Left ventricle myocardium inferior (tissue), 1 donor: ENCODE measurements at places on chromosomes 6 and 20.

DNA sequence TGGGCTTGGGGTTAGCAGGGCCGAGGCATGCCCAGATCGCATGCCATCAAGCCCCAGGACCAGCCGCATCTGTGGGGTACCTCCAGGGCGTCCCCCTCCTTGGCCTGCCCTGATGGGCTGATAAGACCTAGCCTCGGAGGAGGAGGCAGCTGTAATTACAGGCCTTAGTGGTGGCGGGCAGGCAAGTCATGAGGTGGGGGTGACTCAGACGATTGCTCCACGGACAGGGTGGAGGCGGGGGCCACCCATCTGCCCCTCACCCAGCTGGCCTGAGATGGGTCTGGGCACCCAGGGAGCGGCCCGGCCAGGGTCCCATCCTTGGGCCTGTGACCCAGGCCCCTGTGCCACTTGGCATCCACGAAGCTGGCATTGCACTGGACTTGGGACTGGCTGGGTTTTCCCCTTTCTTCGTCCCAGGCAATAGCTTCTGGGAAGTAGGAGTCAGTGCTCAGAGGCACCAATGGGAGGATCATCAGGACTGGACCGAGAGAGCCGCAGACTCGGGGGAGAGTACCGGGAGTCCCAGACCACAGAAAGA, 57.5 kb downstream of the CEBPB start:
- DNase-seq, result no peak
- H3K27ac ChIP-seq, result no peak overlapping the region
- H3K27me3 ChIP-seq, result peaks cover 14% of the 10 kb centered on the region
- H3K4me1 ChIP-seq, result no peaks in the 10 kb centered on the region

DNA sequence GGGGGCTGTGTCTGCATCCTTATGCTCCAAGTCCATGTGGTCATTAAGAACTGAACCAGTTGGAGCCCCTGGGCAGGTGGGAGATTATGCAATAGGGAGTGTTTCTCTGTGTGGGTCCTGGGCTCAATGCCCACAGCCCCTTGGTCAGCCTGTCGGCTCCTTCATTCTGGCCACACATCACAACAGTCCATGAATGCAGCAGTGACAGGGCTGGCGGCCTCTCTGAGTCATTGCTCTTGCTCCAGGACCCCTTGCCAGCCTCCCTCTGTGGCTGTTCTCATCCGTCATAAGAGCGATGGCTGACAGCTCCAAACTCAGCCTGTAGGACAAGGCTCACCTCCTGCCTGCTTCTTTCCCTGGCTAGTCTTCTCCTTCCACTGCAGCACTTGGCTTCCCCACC, 609.5 kb upstream of the CDH4 start:
- H3K4me1 ChIP-seq, result no peaks in the 10 kb centered on the region
- peaks cover 21% of the 10 kb centered on the region for H3K27me3 ChIP-seq
- no peak overlapping the region for H3K27ac ChIP-seq

DNA sequence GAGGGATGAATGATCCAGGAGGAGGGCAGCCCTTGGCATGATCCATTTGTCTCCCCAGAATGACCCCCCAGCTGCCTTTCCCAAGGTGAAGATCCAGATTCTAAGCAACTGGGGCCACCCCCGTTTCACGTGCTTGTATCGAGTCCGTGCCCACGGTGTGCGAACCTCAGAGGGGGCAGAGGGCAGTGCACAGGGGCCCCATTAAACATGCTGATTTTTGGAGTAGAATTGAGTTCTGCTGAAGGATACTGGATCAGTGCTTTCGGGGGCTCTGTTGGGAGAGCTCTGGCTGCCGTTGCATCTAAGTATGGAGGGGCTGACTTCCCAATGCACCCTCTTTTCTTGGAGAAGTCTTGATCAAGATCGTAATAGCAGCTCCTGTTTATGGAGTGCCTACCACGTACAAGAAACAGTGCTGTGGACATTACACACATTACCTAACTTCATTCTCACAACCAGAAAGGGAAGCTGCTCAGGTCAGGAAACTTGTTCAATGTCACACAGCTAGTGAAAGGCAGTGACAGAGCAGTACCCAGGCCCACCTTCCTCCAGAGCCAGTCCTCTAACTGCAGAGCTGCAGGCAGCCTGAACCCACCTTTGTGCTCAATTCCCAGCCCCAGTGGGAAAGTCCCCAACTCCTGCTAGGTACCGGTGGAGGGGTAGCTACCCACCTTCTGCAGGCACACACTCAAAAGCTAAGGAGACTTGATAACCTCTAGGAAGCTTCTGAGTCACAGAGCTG, 5.4 kb downstream of the SPAG4 start:
- no peak for DNase-seq
- no peak overlapping the region for H3K4me3 ChIP-seq
- H3K4me1 ChIP-seq, result peaks cover 35% of the 10 kb centered on the region
- H3K27ac ChIP-seq, result no peak overlapping the region
- no peaks in the 10 kb centered on the region for H3K27me3 ChIP-seq

GRCh38 chr20:11496380-11496779, 421.3 kb upstream of the BTBD3 start:
- H3K36me3 ChIP-seq, result no peaks in the 10 kb centered on the region
- no peaks in the 10 kb centered on the region for H3K27me3 ChIP-seq
- H3K27ac ChIP-seq, result no peak overlapping the region
